ENCODE measurements at places on chromosomes 7 and 10. TPM values are rescaled to one million over a fixed set of nuclear protein-coding genes. Genes with fewer than 3 reads are reported as not detected.

TMEM270 gene
- 0.13 TPM for total RNA-seq

ACTL6B gene
- total RNA-seq, result not detected

SLC29A4 gene
- total RNA-seq, result 13.4 TPM

CNPY1 gene
- not detected for total RNA-seq

CALHM3 gene
- total RNA-seq, result 0.50 TPM
